ENCODE measurements at places on chromosomes 16 and 17.

GRCh38 chr17:81223762-81224130, 981 bp upstream of the CEP131 start:
- DNase-seq = no peak

DNA sequence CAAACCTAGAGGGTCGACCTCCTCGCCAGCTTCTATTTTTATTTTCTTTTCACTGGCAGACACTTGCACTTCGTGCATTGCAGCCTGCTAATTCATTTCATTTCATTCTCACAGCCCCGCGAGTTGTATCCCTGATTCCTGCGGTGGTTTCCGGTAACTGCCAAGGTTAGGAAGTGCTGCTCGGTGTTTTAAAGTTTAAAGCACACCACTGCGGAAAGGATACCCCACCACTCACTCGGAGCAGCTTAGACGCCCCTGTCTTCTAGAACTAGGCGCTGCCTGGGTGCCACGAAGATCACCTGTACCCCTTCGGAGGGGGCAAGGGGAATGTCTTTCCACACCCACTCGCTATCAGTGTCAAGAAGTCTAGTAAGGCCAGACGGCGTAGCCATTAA, 509 bp downstream of the CNEP1R1 start:
- no peak for DNase-seq

- DNase-seq = no peak
Observed at GRCh38 chr16:77711179-77711578, 11.1 kb upstream of the NUDT7 start.

DNA sequence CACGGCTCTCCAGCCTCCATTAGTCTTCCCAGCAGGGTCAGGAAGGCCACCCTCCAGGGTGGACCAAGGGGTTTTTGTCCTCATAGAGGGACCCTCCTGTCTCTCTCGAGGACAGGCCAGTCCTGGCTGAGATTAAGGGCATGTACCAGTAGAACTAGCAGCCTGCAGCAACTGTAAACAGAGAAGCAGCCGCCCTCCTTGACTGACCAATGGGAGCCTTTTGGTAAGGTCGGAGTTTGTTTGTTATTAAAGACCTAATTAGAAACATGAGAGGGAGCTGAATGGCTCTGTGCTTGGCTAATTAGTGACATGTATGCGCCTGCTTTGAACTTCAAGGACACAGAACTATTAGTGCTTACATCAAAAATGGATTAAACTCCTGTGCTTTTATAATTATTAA, 80.0 kb downstream of the CCDC182 start:
- DNase-seq = no peak

- DNase-seq = no peak
Observed at GRCh38 chr16:63458846-63459245, 1422.6 kb upstream of the CDH8 start.

- no peak for DNase-seq
Observed at GRCh38 chr17:64393000-64393402, 2.3 kb upstream of the PECAM1 start.

DNA sequence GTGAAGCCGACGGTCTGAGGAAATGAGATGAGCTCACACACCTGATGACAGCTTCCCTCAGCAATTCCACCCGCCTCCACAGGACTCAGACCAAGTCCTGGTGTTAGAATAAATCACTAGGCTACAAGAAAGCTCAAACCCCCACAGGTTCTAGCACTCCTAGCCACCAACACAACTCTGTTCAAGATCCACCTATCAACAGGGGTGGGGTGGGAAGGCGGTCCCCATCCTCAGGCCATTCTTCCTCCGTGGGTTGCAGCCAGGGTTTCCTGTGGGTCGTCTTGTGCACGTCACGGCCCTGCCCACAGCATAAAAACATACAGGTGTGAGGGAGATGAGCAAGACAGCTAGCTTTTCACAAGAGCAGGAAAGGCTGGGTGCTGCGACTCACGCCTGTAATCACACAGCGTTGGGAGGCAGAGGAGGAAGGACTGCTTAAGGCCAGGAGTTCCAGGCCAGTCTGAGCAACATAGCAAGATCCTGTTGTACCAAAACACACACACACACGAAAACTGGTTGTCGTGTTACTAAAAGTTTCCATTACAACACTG, 81.1 kb downstream of the ANKRD11 start:
- DNase-seq = peak; percentile 69

DNA sequence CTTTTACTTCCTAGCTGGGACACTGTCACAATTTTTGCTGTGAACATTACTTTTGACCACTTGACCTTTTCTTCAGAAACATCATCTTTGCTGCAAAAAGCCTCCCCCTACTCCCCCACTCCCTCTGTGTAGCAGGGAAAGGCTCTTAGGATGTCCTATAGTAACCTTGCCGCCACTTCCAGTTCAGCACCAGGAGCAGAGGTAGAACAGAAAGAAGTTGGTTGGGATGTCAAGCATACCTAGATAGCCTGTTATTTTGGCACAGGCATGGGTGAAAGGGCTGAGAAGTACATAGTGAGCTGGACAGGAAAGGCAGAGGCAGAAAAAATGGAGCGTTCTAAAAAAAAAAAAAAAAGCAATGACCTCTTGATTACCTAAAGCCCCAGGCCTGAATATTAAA, 31.3 kb downstream of the SMIM36 start:
- no peak for DNase-seq

DNA sequence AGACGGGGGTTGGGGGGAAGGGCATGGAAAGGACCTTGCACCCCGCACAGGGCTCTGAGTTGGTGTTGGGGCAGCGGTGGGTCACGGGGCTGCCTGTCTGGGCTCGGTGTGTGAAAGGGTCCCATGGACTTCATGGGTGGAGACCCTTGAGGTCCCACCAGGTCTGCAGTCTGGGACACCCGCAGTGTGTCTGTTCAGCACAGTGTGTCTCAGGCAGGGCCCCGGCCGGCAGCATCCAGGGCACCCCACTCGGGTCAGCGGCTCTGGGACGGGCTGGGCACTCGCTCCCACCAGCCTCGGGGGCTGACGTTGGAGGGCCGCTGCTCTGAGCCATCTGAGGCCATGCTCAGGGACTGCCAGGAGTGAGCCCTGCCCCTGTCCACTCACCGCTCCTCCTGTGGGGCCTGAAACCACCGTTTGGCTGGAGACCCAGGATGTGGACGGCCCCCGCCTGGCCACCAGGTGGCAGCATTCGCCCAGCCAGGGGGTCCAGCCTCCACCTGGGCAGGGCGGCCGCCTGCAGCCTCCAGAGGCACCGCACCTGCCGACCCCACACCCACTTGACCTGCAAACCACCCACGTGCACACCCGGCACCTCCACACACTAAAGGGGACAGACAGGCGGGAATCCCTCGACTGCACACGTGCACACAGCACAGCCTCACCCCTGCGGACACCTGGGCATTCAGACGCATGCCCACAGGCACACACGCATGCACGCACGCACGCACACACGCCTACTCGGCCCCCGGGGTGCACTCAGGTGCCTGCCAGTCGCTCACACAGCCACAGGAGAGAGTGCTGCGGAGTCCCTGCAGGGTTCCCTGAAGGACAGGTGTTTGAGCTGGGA, 10.1 kb upstream of the ZFPM1 start:
- DNase-seq = peak; percentile 68

DNA sequence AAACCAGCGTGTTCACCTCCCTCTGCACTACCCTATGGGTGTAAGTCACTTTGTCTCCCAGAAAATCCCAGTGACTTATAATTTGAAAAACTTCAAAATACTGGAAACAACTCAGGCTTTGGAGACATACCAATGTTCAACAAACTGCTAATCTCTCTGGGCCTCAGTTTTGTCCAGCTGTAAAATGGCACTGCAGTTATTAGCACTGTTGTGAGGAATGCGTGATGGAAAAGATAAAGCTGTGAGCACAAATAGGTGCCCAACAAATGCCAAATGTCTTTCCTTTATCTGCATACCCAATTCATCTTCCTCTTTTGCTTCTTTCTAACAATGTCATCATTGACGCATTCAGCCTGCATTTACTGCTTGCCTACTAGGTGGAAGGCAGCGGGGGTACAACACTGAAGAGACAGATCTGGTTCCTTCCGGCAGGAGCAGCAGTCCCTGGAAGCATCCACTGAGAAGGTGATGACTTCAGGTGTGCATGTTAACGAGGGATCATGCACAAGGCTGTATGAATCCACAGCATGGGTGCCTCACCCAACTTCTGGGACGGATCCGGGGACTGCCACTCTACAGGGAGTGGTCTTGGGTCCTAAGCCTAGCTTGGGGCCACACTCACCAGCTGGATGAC, 63.4 kb downstream of the CYTH1 start:
- no peak for DNase-seq

GRCh38 chr17:7167832-7168231, 11.3 kb downstream of the ASGR1 start:
- DNase-seq = no peak

DNA sequence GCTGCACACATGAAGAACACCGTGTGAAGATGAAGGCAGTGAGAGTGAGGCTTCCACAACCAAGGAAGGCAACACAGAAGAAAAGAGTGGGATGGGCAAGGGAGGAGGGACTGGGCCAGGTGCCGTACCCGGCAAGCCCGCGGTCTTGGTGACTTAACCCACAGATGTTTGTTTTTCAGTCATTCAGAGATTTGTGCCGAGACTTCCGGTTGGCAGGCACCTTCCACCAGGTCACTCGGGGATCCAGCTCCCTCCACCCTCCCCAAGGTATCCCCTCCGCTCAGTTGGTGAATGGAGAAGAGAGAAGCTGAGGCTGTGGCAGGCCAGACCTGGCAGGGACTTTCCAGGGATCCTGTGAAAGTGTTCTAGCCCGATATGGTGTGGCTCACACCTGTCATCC, 4.9 kb upstream of the KREMEN2 start:
- DNase-seq = no peak

- no peak for DNase-seq
Observed at GRCh38 chr17:54493691-54494090, 407.0 kb upstream of the TOM1L1 start.

GRCh38 chr17:49977463-49978389, 8.7 kb downstream of the DLX4 start:
- no peak for DNase-seq

- DNase-seq = no peak
Observed at GRCh38 chr17:28325211-28325610, 6.2 kb downstream of the TMEM97 start.
